GM23248 (cell line): ENCODE measurements at places on chromosomes 5 and 9. TPM values are rescaled to one million over a fixed set of nuclear protein-coding genes. Genes with fewer than 3 reads are reported as not detected.

PPP3R2 gene
- polyA plus RNA-seq = not detected in 2 replicates

CCL27 gene
- polyA plus RNA-seq = 0.48 and 0.50 TPM in 2 replicates

PCDHB16 gene
- 4.8 and 5.0 TPM in 2 replicates for polyA plus RNA-seq

SPATA31E1 gene
- not detected in 2 replicates for polyA plus RNA-seq

ALDH7A1 gene
- polyA plus RNA-seq = 108 and 113 TPM in 2 replicates

DYNC2I2 gene
- polyA plus RNA-seq = 58.8 and 60.8 TPM in 2 replicates

ADAMTS2 gene
- polyA plus RNA-seq = 61.3 and 62.0 TPM in 2 replicates

VCAN gene
- 98.5 and 98.9 TPM in 2 replicates for polyA plus RNA-seq
